Breast epithelium (tissue), 4 donors: ENCODE measurements at places on chromosomes 2 and 18. TPM values are rescaled to one million over a fixed set of nuclear protein-coding genes. Genes with fewer than 3 reads are reported as not detected.

Gene SCN7A
- total RNA-seq, result 12.1 TPM

Gene CACNB4
- 1.6 TPM for total RNA-seq

Gene MAPK4
- total RNA-seq, result 0.64 TPM

Gene GCKR
- total RNA-seq, result not detected

Gene DLGAP1
- total RNA-seq, result 17.6 TPM

Gene DSG3
- not detected for total RNA-seq

Gene PDCD1
- total RNA-seq, result 0.88 TPM

Gene ACVR1C
- 8.0 TPM for total RNA-seq

Gene CCDC148
- 1.4 TPM for total RNA-seq

Gene CBLN2
- total RNA-seq, result not detected

Gene COL3A1
- total RNA-seq, result 98.6 TPM

Gene DPYSL5
- not detected for total RNA-seq

Gene KIF5C
- 6.2 TPM for total RNA-seq

Gene MAP3K19
- not detected for total RNA-seq

Gene NR4A2
- 29.4 TPM for total RNA-seq

Gene LRPPRC
- total RNA-seq, result 75.4 TPM

Gene WIPF1
- 43.2 TPM for total RNA-seq

Gene ANKRD62
- total RNA-seq, result not detected

Gene TRABD2A
- total RNA-seq, result 7.4 TPM

Gene WDR7
- 28.3 TPM for total RNA-seq

Gene BUB1
- 2.5 TPM for total RNA-seq

Gene TUBA4A
- total RNA-seq, result 73.3 TPM

Gene ALPI
- total RNA-seq, result 0.33 TPM
